Activated CD4-positive, alpha-beta T cell treated with anti-CD3 and anti-CD28 coated beads, Interleukin-2, amount 50 U/mL, for 48 hours (primary cell): ENCODE measurements at places on chromosomes 3 and 15.
A peak's percentile ranks its signal among the peaks of the same experiment; 100 is the strongest.

DNA sequence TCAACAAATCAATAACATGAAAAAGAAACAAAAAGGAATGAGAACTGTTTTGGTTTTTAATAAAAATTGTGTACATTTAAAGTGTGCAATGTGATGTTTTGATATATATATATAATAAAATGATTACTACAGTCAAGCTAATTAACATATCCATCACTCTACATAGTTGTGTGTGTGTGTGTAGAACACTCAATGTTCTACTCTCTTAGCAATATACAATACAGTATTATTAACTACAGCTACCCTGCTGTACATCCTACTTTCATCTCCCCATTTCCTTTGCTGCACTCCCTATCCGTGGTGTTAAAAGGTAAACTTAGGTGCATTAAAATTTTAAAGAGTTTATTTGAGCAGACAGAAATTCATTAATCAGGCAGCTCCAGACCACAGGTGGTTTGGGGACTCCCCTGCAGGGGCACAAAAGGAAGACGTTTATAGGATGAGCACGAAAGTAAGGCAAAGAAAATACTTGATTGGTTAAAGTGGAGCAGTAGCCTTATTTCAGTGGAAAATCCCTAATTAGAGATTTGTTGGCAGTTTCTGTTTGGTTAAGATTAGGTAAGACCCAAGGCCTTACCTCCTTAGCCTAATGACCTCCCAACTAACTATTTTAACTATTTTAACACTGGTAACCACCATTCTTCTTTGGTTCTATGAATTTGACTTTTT lies 61.8 kb upstream of the SNRK start:
- DNase-seq: no peak

DNA sequence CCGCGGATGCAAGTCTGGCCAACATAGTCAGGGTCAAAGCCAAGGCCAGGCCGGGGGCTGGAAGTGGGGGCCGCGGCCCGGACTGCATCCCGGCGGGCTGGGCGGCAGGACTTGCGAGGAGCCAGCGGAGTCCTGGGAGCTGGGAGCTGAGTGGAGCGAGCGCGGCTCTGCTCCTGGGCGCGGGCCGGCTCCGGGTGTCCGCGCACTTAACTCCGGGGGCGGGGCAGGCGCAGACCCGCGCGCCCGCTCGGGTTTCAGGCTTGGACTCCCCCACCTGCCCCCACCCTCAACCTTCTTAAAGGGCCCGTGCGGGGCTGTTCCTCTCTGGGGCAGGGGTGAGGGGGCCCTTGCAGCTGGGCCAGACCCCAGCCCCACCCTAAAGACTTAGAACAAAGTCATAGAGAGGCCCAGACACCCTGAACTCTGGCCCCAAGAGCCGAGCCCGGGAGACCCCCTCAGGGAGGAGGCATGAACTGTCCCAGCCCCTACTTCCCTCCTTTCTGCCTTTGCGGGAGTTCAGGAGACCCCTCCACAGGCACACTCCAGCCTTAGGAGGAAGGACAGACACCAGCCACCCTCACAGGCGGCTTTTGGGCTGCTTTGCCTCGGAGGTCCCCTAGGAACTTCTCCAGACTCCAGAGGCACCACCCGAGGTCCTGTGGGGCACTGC lies at the start of gene CSPG4:
CSPG4 (minus strand) TSS at position 181 of the 670 bp plus-strand sequence; CDS start at position 88, 93 bp downstream.
- no peak for DNase-seq

DNA sequence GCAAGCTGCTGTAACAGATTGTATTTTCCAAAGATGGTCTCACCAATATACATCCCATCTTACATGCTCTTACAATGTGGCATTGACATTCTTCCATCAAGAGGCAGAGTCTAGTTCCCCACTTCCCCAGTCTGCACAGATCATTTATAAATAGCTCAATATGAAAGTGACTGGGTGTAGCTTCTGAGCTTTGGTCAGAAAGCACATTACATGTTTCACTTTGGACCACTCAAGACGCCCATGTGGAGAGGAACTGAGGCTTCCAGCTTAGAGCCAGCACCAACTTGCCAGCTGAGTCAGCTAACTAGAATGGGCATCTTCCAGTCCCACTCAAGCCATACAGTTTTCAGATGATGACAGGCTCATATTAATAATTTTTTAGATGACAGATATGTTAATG lies 45.5 kb downstream of the GREM1 start:
- no peak for DNase-seq

GRCh38 chr15:67840749-67841512 lies 1.1 kb upstream of the RNU6-1 start:
- no peak for DNase-seq

DNA sequence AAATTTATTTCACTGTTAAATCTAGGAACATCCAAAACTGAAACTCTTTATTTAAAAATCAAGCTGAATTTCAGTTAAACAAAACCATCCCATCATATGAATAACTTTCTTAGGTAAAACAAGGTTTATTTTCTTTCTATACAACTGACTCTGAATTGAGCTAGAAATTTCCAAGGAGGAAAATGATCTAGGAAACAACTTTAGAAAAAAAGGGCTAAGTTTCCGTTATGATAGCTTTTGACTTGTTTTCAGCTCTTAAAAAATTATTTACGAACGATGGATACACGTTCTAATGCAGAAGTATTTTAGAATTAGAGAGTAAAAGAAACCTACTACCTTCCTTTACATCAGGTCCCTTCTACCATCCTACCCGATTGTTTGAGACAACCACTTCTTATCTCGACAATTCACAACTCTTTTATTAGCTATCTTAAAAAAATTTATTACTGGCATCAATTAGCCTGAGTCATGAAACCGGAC lies 1.8 kb upstream of the IGF1R start:
- no peak for DNase-seq

DNA sequence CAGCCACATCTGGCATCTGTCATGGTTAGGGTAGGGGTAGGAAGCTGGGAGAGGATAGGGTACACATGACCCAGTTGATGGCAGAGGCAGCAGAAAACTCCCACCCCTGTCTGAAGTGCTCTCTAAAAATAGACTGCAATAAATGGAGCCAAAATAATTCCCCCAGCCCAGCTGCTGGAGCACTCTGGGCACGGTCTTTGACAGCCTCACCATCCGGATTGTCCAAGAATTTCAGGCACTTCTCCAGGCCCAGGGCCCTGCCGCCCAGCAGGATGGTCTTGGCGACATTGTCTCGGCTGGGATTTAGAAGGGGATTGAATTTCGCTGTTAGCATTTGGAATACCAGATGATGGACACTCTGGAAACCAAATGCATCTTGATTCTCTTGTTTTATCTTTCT lies 103.7 kb downstream of the IQSEC1 start:
- DNase-seq: no peak

- no peak for DNase-seq
Observed at GRCh38 chr3:127209840-127210653, 17.1 kb downstream of the PRR23E start.

- DNase-seq: no peak
Observed at GRCh38 chr3:107235193-107235927, 141.9 kb upstream of the CCDC54 start.

- DNase-seq: no peak
Observed at GRCh38 chr3:192408647-192409200, 318.6 kb downstream of the FGF12 start.

DNA sequence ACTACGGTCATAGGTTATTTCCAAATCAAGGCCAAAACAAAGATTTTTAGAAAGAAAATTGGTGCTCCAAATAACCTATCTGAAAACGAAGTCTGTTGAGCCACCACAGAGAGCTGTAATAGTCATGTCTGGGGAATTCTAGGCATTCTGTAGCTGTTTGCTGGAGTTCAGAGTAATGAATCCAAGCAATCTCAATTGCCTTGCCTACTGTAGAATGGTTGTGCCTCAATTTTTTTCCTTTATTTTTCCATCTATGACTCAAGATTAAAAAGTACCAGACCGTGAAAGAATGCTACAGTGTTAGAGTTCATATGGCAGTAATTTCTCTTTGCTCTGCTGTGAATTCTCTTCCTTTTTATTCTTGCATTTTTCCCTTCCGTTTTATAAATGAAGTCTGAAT lies 1007.2 kb upstream of the ALCAM start:
- DNase-seq: no peak

DNA sequence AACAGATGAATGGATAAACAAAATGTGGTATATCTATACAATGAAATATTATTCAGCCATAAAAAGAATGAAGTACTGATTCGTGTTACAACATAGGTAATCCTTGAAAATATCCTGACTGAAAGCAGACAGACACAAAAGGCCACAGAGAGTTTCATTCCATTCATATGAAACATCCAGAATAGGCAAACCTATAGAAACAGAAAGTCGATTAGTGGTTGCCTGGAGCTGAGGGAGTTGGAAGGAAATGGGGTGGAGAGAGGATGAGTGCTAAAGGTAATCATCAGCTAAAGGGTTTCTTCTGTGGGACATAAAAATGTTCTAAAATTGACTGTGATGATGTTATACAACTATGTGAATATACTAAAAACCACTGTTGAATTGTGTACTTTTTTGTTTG lies 22.9 kb downstream of the FOXP1 start:
- DNase-seq: no peak

GRCh38 chr15:84572231-84572630 lies 28.6 kb upstream of the ZSCAN2 start:
- DNase-seq: no peak

- no peak for DNase-seq
Observed at GRCh38 chr3:29618395-29619282, 337.8 kb downstream of the RBMS3 start.

GRCh38 chr15:78988361-78988911 lies 43.6 kb upstream of the CTSH start:
- no peak for DNase-seq

DNA sequence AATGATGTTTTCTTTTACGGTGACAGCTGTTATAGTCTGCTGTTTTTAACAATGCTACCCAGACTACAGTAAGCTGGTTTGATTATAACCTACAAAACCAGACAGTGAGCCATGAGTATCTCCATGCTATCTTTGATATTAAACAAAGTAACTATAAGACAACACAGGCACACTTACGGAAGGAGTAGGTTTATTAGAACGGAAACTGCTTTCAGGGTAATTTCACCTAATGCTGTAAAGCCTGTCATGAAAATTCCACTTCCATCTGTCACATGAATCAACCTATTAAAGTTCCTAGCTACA lies 33.0 kb downstream of the VPS13C start:
- DNase-seq: no peak

- DNase-seq: no peak
Observed at GRCh38 chr3:127002195-127003174, 19.6 kb downstream of the PLXNA1 start.

- DNase-seq: no peak
Observed at GRCh38 chr15:40204100-40204499, 34.8 kb upstream of the PAK6 start.

GRCh38 chr3:50481992-50482391 lies 21.4 kb downstream of the CACNA2D2 start:
- DNase-seq: no peak

- no peak for DNase-seq
Observed at GRCh38 chr15:59203657-59204056, 3.0 kb upstream of the LDHAL6B start.

DNA sequence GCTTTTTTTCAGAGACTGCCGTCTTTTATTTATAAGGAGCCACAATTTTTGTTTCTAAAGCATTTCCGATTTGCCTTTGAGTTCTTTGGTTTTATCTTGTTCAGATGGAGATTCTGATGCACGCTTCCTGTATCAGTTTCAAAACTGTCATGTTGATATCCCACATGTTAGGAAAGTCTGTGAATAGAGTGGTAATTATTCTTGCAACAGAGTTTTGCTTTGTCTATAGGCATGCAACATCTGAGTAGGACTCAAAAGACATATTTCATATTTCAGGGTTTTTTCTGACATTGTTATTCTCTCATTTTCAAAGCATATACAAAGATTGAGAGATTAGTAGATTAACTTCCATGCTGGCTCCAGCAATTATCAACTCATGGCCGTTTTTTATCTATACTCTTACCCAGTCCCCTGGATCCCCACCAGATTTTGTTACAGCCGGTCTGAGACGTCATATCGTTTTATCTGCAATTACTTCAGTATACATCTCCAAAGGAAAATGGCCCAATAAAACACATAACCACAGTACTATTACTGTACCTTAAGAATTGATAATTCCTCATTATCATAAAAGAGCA lies 22.4 kb downstream of the PAQR5 start:
- no peak for DNase-seq

DNA sequence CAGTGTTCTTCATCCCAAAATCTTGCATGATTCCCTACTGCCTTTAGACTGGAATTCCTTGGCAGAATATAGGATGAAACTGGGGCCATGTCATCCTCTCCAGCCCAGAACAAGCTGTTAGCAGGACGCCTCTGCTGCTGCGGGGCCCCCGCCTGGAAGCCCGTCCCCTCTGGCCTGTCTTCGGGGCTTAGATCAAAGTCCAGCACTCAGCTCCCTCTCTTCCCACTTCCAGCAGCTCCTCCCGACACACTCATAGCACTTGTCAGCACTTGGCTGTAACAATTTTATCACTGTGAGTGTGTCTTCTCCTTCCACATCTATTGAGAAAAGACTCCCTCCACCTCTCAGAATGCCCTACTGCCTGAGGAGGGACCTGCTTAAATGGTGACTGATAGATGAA lies 112.0 kb upstream of the HACD2 start:
- no peak for DNase-seq

GRCh38 chr15:70018646-70019600 lies 78.8 kb downstream of the TLE3 start:
- DNase-seq: no peak

- peak; percentile 27 for DNase-seq
Observed at GRCh38 chr3:12966847-12967605, 106.2 kb downstream of the IQSEC1 start.

DNA sequence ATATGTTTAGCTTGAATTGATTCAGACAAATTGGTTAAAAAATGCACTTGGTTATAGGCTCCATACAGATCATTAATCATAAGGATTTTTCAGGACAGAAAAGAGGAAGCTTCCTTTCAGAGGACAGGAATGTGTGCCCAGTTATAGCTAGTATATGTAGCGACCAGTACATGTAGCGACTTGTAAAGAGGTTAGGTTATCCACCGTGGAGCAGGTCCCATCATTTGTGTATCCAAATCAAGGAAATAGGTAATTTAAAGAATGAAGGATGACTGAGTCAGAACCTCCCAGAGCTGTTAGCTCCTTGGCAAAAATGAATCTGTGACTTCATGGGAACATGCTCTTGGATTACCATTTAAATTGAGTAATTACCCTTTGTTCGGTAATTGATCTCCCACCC lies 15.8 kb upstream of the P2RY12 start:
- no peak for DNase-seq

DNA sequence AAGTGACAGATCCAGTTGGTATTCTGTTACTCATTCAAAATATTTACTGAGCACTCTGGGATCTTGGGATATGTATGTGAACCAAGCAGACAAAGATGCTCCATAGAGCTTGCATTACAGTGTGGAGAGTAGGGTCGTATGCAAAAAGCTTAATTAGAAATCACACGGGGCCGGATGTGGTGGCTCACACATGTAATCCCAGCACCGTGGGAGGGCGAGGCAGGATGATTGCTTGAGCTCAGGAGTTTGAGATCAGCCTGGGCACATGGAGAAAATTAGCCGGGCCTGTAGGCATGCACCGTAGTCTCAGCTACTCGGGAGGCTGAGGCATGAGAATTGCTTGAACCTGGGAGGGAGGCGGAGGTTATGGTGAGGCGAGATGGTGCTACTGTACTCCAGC lies 68.7 kb upstream of the MB21D2 start:
- no peak for DNase-seq

- DNase-seq: no peak
Observed at GRCh38 chr3:120763601-120764000, 21.1 kb downstream of the GTF2E1 start.
